ENCODE measurements at places on chromosomes 2 and 18.

- no peak for DNase-seq
These were observed 584.3 kb downstream of the FBXO15 start for GRCh38 chr18:73563345-73563744.

- peak; percentile 11 for DNase-seq
These were observed 34.6 kb downstream of the TGFBRAP1 start for GRCh38 chr2:105294844-105295481.

GRCh38 chr2:61241266-61241665 lies 79.3 kb downstream of the C2orf74 start:
- DNase-seq = no peak

- DNase-seq = no peak
These were observed 268.5 kb upstream of the ZSWIM2 start for GRCh38 chr2:187117483-187117882.

DNA sequence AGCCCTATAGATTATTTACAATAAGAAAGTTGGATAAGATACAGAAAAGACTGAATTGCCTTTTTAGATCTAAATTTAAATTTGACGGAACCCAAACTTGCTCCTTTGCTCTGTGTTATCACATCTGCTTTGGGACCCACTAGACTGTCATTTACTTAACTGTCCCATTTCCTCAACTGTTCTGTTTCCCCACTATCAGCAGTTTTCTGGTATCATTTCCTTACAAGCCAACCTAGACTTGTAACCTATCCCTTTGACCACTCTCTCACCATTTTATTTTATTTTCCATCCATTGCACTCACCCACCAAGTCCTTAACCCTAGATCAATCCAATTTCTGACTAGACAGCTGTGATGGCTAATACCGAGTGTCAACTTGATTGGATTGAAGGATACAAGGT lies 38.6 kb upstream of the CD28 start:
- DNase-seq = no peak

DNA sequence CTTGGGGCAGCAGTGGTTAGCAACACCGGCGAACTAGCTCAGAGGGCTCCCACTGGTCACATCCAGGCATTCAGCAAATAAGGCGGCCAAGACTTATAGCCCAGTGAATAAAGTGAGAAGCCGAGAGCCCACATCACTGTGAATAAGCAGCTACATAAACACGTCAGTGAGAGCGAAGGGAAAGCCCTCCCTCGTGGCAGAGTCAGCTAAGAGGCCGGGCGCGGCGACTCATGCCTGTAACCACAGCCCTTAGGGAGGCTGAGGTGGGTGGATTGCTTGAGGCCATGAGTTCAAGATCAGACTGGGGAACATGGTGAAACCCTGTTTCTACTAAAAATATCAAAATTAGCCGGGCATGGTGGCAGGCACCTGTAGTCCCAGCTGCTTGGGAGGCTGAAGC lies 5.2 kb downstream of the D2HGDH start:
- DNase-seq = peak; percentile 79

Measured in activated T-cell treated with anti-CD3 and anti-CD28 coated beads, Interleukin-2, amount 50 U/mL, for 72 hours (primary cell).